K562 (cell line): ENCODE measurements at places on chromosomes 3 and 15. TPM values are rescaled to one million over a fixed set of nuclear protein-coding genes. Genes with fewer than 3 reads are reported as not detected.

HCN4 gene
- not detected in 2 replicates for polyA plus RNA-seq

TF gene
- polyA plus RNA-seq = 3.5 and 3.9 TPM in 2 replicates

NEO1 gene
- polyA plus RNA-seq = 0.13 and 0.40 TPM in 2 replicates

ABTB1 gene
- 1.4 and 2.3 TPM in 2 replicates for polyA plus RNA-seq

CFAP100 gene
- not detected in 2 replicates for polyA plus RNA-seq

DNA sequence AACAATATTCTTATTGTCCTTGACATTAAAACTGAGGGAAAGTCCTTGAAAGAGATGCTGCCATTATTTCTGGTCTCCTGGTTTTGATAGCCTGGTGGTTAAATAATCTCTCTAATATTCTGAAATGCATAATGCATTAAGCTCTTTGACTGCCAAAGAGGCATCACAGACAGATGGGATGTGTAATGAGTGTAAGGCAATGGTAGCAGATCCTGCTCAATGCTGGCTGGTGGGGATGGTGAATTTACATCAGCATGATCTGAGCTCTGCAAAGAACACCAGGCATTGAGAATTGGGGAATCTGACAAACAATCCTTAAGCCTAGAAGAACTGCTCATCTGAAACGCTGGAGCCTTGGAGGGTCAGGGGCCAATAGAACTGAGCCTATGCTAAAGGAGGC lies 528.6 kb upstream of the LMCD1 start:
- no peak overlapping the region for H3K27ac ChIP-seq
- no peaks in the 10 kb centered on the region for H3K4me1 ChIP-seq
- no peak for DNase-seq
